ENCODE measurements at places on chromosomes 2 and 18.

- no peak for DNase-seq
Measured at GRCh38 chr2:204177251-204177976, 240.9 kb downstream of the ICOS start.

DNA sequence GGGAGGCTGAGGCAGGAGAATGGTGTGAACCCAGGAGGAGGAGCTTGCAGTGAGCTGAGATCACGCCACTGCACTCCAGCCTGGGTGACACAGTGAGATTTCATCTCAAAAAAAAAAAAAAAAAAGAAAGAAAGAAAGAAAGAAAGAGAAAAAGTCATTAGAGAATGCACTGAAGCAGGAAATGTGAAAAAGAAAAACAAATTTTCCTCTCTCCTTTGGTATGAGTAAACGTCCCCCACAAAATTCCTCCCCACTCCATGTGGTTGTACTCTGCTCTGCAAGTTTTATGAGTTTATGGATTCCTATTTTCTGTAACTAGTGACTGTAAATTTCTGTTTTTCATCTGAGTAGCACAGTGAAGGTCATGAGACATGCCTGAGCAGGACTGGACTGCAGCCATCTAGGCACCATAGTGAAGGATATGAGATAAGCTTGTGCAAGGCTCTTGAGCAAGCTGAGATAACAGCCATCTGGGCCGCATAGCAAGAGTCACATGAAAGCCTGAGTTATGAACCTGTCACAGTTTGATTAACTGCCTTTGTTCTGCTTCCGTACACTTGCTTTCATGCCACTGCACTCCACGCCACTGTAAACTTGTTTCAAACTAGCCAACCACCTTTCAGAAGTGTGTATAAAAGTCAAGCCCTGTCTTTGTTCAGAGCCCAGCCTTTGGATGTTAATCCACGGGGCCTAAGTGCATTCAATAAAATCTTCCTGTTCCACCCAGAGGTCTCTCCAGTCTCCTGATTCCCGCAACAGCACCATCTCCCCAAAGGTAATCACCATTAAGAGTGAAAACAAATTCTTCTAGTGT, 50.2 kb downstream of the SKA1 start:
- DNase-seq: peak; percentile 64

DNA sequence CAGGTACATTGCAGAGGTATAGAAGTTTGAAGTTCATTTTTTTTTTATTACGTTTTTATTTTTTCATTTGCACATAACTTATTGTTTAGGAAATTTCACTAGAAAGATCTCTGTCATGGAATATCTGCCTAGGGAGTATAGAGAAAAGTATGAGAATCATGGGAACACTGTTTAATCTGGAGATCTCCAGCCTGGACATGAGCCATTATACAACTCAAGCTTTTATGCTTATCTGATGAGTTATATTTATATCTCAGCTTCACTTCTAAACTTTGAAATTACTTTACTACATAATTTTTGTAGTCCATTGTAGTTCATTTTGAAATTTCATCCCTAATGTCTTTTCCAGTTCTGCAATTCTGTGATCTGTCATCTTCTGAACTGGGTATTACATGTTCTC, 515.6 kb downstream of the ERBB4 start:
- peak; percentile 7 for DNase-seq

- DNase-seq: no peak
Measured at GRCh38 chr18:56388571-56388970, 249.8 kb downstream of the TXNL1 start.

GRCh38 chr2:64487256-64488049, 33.5 kb downstream of the LGALSL start:
- DNase-seq: no peak

GRCh38 chr2:118737684-118738083, 109.8 kb downstream of the EN1 start:
- no peak for DNase-seq

DNA sequence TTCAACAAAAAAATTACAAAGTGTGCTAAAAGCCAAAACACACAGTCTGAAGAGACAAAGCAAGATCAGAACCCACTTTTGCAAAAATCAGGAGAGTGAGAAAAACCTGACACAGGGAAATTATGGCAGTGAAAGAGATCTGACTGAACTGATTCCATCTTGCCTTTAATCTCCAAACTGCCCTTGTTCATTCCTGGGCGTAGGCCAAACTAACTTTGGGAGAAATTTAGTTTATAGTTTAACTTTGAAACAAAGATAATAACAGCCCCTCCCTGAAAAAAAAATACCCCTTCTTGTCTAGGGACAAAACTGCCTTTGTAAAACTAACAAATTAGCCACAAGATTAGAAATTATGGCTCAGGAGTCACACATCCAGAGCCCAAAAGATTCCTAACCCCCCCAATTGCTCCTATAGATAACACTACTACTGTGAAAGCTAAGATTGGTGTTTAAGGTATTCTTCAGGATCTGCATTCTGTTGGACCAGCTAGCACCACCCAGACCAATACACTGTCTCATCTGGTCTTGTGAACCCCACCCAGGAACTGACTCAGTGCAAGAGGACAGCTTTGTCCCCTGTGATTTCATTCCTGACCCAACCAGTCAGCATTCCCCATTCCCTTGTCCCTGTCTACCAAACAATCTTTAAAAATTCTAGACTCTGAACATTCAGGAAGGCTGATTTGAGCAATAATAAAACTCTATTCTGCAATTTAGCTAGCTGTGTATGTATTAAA, 226.1 kb upstream of the SH3BP4 start:
- DNase-seq: peak; percentile 70
